Lung (tissue), 17 donors: ENCODE measurements at places on chromosomes 2 and 18. TPM values are rescaled to one million over a fixed set of nuclear protein-coding genes. Genes with fewer than 3 reads are reported as not detected.

DNA sequence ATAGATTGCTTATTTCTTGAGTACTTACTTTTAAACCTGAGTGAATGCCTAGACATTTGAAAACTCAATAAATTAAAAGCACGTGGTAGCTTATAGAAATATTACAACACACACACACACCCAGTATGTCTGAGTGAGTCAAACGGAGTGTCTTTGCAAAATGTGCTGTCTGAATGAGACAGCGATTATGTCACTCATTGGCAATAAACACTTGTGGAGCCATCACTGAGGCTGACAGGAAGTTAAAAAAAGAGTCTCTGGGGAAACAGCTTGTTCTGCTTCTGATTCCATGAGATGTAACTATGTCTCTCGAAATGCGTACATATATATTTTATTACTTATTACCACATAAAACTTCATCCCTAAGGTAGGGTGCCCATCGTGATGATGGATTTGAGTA, 22.3 kb upstream of the VPS4B start:
- no peak overlapping the region for H3K27ac ChIP-seq
- no peaks in the 10 kb centered on the region for H3K36me3 ChIP-seq
- H3K4me1 ChIP-seq, result no peaks in the 10 kb centered on the region

GRCh38 chr2:96801786-96802595, 14.1 kb upstream of the CNNM3 start:
- no peaks in the 10 kb centered on the region for H3K27me3 ChIP-seq
- H3K36me3 ChIP-seq, result peaks cover 19% of the 10 kb centered on the region
- H3K4me1 ChIP-seq, result no peaks in the 10 kb centered on the region
- no peak for DNase-seq
- H3K4me3 ChIP-seq, result no peak overlapping the region
- H3K27ac ChIP-seq, result no peak overlapping the region

CDK5R2 gene
- total RNA-seq, result not detected

- no peaks in the 10 kb centered on the region for H3K4me1 ChIP-seq
- H3K4me3 ChIP-seq, result no peak overlapping the region
- no peaks in the 10 kb centered on the region for H3K27me3 ChIP-seq
- H3K27ac ChIP-seq, result no peak overlapping the region
- no peaks in the 10 kb centered on the region for H3K36me3 ChIP-seq
Measured at GRCh38 chr18:74944676-74945075, 264.3 kb downstream of the PTGR3 start.

DNA sequence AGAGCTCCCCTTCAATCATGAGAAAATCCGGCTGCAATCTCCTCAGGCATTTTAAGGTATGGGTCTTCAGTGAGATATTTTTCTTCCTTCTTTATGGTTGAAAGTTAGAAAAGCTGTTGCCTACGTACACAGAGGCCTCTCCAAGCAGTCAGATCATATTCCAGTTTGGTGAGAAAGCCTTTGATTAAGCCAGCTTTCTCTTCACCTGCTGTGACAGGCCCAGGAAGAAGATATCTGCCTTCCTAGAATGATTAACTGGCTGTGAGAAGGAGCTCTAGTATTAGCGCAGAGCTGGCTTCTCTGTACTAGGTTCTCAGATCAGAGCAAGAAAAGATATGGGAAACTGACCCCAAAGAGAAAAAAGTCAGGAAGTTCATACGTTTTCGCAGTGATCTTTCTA, 585.0 kb upstream of the CHAC2 start:
- DNase-seq, result no peak
- H3K36me3 ChIP-seq, result no peaks in the 10 kb centered on the region
- no peak overlapping the region for H3K4me3 ChIP-seq
- peaks cover 20% of the 10 kb centered on the region for H3K4me1 ChIP-seq

TMEM178A gene
- total RNA-seq, result 4.0 TPM

NFATC1 gene
- total RNA-seq, result 25.5 TPM

PLEKHH2 gene
- total RNA-seq, result 311 TPM

DNA sequence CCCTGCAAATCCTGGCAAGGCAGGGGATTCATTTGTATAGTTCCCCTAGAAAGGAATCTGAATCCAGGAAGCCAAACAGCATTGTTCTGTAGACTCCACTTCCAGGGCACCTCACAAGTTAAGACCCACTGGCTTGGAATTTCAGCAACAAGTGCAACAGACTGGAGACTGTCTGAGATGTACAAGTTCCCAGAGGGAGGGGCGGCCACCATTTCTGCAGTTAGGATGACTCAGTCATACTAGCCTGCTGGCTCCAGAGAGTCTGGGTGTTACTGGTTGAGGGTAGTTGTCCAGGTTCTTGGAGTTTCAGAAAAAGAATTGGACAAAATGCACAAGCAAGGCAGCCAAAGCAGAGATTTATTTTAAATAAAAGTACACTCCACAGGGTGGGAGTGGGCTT, 384.2 kb downstream of the DSC3 start:
- DNase-seq, result no peak
- H3K36me3 ChIP-seq, result no peaks in the 10 kb centered on the region
- H3K4me1 ChIP-seq, result no peaks in the 10 kb centered on the region
- H3K27me3 ChIP-seq, result no peaks in the 10 kb centered on the region
